ENCODE measurements at places on chromosomes 11 and 22.

DNA sequence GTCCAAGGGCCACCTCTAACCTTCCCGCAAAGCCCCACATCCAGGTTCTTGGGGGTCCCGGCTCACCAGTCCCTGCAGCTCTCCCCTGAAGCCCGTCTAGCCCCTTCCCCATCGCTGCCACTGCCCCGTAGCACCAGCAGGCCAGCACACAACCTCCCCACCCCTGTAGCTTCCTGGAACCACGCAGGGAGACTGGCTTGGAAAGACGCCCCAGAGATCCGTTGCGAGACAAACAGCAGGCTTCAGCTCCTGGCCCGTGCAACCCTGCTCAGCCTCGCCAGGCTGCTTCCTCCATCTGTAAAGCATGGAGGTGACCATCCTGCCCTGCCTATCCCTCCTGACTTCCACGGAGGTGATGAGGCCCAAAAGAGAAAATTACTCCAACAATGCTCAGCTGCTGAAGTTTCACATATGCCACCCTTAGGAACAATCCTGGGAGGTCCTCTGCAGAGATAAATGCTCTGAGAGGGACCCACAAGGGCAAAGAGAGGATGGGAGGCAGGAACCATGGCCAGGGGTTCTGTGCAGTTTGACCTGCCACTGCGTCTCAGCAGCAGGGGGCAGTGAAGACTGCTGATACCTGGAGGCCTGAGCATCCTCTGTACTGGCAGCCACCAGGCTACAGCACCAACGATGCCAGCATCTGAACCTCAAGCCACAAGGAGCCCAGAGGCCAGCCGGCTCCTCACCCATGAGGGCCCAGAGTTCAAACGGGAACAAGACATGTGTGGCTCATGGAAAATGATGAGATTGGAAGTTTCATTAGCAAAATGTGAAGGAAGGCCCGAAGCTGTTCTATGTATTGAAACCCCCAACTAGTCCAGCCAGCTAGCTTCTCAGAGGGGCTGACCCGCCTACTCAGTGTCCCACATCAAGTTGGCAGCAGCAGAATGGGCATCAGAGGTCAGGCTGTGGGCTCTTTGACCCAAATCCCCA, 16.1 kb downstream of the DGCR2 start:
- no peak for DNase-seq

- no peak for DNase-seq
These were observed 123.8 kb downstream of the TEAD1 start for GRCh38 chr11:12797996-12798395.

DNA sequence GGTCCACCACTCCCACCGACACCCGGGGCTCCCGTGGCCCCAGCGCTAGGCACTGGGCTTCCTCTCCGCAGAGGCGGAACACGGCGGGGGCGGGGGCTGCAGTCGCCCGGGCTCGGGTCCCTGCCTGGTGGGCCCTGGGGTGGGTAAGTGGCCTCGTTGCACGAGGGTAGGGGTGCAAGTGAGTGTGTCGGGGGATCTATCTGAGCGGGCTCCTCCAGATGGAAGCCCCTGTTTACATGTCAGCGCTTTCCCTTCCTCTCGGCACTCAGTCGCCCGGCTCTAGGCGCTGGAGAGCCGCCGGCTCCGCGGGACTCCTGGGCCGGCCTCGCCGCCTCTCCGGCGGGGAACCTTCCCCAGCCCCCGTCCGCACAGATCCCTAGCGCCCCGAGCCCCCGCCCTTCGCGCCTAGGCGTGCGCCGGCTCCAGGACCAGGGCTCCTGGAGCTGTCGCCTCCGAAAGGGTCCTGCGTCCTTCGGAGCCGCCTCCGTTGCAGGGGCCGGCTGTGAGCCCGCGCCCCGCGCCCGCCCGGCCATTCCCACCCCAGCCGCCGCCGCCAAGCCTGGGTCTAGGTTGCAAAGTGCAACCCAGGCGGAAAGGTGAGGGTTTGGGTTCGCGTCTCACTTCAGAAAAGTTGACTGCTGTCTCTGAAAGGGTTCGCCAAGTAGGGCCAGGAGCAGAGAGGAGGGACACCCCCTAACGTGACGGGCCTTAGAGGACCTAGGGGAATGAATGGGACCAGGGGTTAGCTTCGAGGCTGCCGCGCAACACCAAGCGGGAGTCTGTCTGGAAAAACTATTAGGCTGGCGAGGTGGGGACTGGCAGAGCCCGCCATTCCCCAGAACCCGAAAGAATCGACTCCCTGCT, 978 bp downstream of the FLI1 start:
- peak; percentile 49 for DNase-seq

GRCh38 chr22:35894937-35895708, 133.5 kb downstream of the RBFOX2 start:
- no peak for DNase-seq

- DNase-seq: no peak
These were observed 377 bp upstream of the CCDC188 start for GRCh38 chr22:20151276-20151588.
